NCI-H446 treated with DMSO at 0.1 percent for 48 hours (cell line): ENCODE measurements at places on chromosomes 7 and 10.

DNA sequence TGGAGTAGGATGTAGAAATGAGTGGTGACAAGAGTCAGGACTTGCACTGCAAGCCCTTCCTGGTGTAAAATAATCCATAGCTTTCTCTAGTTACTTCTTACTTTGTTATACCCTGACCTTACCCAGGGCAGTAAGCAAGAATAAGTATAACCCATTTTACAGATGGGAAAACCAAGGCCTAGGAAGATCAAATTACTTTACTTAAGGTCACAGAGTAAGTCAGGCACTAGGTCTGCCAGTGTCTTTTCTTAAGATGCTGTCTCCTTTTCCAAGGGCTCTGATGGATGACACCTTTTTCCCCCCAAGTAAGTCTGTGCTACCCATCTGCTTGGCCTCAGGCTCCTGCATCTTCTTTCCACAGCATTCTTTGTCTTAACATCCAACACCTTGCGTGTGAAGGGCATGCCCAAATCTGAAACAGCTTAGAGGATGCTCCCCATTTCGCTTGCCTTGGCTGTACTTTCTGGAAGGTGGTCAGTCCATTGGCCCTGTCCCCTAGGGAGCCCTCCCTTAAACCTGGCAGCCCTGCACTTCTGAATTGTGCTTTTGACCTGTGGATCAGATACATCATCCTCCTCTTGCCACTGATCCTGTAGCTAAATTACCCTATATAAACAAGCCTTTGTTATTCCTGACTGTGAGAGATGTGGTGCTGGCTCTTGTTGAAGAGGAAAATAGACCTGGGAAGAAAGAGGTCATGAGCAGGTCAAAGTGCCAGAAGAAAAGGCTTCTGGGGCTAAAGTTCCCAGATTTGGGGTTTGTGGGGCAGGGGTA lies 168.6 kb downstream of the LRMDA start:
- no peak for DNase-seq

DNA sequence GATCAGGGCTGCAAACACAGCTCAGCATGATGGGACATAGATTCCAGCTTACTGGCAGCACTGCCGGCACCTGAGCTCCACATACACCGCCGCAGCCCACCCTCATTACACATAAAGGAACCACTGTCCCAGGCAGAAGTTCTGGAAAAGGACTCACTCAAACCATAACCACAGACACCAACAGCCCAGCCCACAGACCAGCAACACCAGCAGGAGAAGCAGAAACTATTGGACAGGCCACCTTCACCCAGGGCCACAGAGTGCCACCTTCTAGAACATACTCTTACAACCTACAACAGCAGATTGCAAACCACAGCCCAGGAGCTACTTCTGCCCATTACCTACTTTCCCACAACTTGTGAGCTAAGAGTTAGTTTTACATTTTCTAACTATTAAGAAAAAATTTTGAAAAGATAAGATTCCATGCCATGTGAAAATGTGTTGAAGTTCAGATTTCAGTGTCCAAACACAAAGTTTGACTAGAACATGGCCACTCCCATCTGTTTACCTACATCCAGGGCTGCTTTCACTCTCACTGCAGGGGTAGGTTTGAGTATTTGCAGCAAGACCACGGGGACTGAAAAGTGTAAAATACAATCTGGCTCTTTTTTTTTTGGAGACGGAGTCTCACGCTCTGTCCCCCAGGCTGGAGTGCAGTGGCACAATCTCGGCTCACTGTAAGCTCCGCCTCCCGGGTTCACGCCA lies 153.0 kb downstream of the TNS3 start:
- no peak for DNase-seq

GRCh38 chr7:25964483-25964991 lies 187.5 kb upstream of the NFE2L3 start:
- no peak for DNase-seq

- DNase-seq, result no peak
Measured at GRCh38 chr7:39164887-39165286, 187.2 kb downstream of the POU6F2 start.

GRCh38 chr7:149229526-149229925 lies 9.9 kb upstream of the ZNF212 start:
- DNase-seq, result no peak

- DNase-seq, result no peak
Measured at GRCh38 chr10:13502380-13502779, 26.4 kb downstream of the BEND7 start.

DNA sequence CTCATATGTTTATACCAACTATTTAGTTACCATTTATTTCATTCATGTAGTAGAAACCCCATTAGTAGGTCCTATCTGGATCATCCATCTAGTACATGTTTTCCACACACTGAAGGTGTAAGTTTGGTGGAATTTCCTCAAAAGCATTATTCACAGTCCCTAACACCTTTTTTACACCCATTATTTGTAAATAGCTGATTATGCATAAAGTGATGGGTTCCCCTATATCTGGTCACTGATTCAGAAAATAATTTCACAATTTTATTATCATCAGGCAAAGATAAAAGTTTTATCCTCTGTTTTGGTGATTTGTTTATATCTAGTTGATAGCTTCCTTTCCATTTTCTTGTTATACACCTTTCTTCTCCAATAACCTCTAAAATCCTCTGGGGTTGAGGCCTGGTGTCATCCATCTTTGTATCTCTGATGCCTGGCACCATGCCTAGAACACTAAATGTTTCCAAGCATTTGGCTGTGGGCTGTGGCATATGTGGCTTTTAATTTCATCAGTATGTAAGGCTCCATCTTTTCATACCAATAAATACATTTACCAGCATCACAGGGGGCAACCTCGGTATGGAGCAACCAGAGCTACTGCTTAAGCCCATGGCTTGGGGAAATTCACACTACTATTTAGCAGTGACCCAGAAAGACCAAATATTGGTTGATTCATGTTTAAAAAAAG lies 1089.5 kb upstream of the LRRN3 start:
- DNase-seq, result peak; percentile 65

DNA sequence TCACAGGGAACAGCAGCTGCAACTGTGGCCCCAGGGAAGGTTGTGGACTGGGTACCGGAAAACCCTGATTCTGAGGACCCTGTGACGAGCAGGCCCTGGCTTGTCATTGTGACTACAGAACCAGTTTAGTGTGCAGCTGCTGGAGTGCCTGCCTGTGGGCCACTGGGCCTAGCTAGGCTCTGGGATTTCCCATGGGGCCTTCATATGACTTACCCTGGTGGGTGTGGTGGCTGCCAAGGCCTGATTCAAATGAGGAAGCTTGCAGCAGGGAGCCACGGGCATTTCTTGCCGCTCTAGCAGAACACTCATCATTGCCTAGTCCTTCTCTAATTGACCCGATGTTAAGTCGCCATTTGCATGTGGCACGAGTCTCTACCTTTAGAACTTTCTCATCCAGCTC lies 14.7 kb upstream of the CAMK2G start:
- peak; percentile 20 for DNase-seq
